Activated B cell treated with CpG ODN at 0.5 μM for 24 hours (primary cell): ENCODE measurements at places on chromosomes 5 and 9. TPM values are rescaled to one million over a fixed set of nuclear protein-coding genes. Genes with fewer than 3 reads are reported as not detected.

- no peak for DNase-seq
Observed at GRCh38 chr9:23658376-23659258, 167.4 kb downstream of the ELAVL2 start.

Gene KLHL9
- 13.1 and 13.8 TPM in 2 replicates for total RNA-seq

GRCh38 chr9:16069671-16070454 is 517.0 kb downstream of the CCDC171 start:
- DNase-seq: no peak

GRCh38 chr5:79069488-79070349 is at the start of the genes BHMT2 and DMGDH:
BHMT2 (plus strand) TSS chr5:79069767; CDS start chr5:79069783, 16 bp downstream.
DMGDH (minus strand) TSS chr5:79069674; CDS start chr5:79069620, 54 bp downstream.
- no peak for DNase-seq

DNA sequence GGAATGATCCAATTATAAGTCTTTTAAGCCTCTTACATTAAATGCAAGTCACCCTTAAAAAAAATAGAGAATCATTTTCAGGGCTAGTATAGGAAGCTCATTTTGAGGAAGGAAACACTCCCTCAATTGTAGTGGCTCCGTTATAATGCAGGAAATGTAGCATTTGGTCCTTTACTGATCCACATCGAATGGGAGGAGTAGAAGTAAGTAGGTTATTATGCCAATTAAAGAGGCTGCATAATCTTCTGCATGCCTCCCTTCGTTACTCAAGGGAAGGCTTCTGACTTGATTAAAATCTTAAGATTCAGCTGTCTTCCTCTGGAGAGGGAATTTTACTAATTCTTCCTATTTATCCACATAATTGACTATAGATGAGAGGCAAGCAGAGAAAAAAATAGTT is 579.2 kb upstream of the COX7C start:
- DNase-seq: no peak

Gene PCDHB10
- total RNA-seq: 0.07 TPM in 1 of 2 replicates, not detected in the other

Gene RETREG1
- total RNA-seq: 3.3 and 3.5 TPM in 2 replicates

- DNase-seq: no peak
Observed at GRCh38 chr5:150410524-150411244, 2.0 kb downstream of the CD74 start.

GRCh38 chr5:128262911-128263310 is 179.3 kb downstream of the SLC12A2 start:
- DNase-seq: no peak

DNA sequence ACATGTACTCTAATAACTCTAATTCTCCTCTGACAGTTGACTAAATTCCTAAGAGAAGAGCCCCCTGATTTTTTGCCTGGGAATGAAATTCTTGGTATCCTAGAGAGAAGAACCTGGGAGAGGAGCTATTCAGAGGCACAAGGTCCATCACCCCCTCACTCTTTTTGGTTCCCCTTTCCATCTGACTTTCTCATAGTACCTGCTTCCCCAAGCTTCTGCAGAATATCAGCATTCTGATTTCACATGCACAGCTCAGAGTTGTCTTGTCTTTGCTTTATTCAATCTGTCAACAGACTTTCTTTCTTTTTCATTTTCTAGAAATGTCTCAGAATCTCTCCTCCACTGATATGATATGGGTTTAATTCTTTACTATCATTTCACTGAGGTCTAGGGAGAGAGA is 141.5 kb upstream of the FBXL17 start:
- no peak for DNase-seq

Gene SLC6A7
- not detected in 2 replicates for total RNA-seq

- no peak for DNase-seq
Observed at GRCh38 chr9:135968601-135969000, 7.4 kb upstream of the UBAC1 start.
